ENCODE measurements at places on chromosomes 1 and 21.

DNA sequence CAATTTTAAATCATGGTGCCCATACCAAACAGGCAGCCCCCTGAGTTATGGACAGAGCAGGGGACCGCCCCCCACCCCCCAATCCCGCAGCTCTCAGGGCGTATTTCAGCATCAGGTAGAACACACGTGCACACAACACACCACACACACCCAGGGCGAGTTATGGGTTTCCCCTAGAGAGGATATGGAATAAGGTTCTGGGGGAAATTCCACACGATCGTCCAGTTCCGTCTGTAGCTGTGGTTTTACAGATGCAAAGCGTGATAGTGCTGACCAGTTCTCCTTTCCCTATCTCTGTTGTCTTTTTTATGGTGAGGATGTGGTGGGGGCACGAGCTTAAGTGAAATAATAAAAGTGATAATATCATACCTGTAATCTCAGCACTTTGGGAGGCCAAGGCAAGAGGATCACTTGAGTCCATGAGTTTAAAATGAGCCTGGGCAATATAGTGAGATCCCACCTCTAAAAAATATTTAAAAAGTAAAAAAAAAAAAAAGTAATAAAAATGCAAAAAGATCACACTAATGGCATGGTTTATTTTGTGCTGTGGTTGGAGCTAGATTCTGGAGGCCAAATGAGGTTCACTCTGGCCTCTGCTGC, 25.1 kb downstream of the C2CD2 start:
- DNase-seq: no peak
- H3K4me3 ChIP-seq: no peak overlapping the region
- H3K27ac ChIP-seq: no peak overlapping the region
- no peaks in the 10 kb centered on the region for H3K27me3 ChIP-seq

GRCh38 chr1:156992215-156992614, 53.3 kb downstream of the ARHGEF11 start:
- H3K4me1 ChIP-seq: no peaks in the 10 kb centered on the region
- no peaks in the 10 kb centered on the region for H3K27me3 ChIP-seq
- H3K36me3 ChIP-seq: peaks cover 4% of the 10 kb centered on the region
- no peak overlapping the region for H3K27ac ChIP-seq
- DNase-seq: no peak
- no peak overlapping the region for H3K4me3 ChIP-seq

DNA sequence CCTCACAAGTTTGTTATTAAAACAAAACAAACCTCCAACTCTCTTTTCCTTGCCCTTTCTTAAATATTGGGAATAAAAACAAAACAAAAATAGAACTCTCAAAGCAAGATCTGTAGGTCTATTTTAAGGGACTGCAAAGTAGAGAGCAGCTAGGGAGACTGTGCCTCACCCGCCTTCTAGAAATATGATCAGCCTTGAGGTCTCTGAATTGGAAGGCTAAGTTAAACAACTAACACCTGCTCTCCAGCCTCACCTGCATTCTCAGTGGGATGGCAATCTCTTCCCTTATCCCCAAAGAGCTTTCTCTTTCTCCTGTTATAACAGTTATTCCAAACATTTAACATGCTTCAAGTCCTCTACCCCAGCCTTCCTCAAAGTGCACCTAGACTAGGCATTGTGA, 75.5 kb upstream of the TNR start:
- H3K36me3 ChIP-seq: no peaks in the 10 kb centered on the region
- no peaks in the 10 kb centered on the region for H3K4me1 ChIP-seq
- no peak overlapping the region for H3K27ac ChIP-seq
- DNase-seq: no peak
- H3K27me3 ChIP-seq: peaks cover 6% of the 10 kb centered on the region

DNA sequence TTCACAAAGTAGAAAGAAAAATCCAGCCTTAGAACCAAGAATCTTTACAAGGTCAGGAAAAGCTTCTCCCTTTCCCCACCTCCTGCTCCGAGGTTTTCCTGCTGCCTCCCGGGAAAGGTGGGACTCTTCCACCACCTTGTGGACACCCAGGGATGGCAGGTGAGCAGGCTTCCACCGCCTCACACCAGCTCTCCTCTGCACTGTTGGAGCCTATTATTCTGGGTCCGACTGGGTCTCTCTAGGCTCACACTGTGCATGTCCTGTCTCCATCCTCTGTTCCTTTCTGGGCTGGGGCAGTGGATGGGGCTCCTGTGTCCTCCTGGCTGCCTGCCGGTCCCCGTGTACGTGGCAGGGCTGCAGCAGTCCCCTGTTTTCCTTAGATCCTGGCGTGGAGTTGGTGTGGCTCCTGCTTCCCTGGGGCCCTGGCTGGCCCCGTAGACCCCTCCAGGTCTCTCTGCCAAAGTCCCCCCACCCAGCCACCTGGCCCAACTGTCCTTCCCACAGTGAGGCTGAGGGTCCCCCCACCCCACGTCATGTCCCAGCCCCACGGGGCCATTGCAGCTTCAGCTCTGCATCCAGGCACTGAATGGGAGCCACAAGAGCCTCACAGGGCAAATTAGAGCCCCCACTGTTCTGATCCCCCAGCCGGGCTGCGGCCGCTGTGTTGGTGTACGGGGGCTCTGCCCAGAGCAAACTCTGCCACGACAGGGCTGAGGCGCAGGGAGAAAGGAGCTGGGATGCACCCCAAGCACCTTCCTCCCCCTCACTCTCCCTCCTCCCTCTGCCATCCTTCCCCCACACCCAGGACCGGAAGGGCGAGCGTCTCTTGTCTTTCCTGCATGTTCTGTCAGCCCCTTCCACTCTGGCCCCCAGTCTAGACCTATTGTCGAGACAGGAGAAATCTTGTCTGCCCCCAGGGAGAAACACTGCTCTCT, 3.3 kb upstream of the SLC45A1 start:
- no peaks in the 10 kb centered on the region for H3K36me3 ChIP-seq
- peaks cover 17% of the 10 kb centered on the region for H3K4me1 ChIP-seq
- H3K4me3 ChIP-seq: no peak overlapping the region
- no peak overlapping the region for H3K27ac ChIP-seq
- peak; percentile 93 for DNase-seq
